ENCODE measurements at places on chromosomes 3 and 15.

- no peak for DNase-seq
Observed at GRCh38 chr3:141235661-141236171, 4.1 kb downstream of the PXYLP1 start.

GRCh38 chr3:59904296-59904695 is 854.5 kb upstream of the CFAP20DC start:
- DNase-seq: no peak

- DNase-seq: no peak
Observed at GRCh38 chr15:57288926-57289580, 87.3 kb upstream of the CGNL1 start.

DNA sequence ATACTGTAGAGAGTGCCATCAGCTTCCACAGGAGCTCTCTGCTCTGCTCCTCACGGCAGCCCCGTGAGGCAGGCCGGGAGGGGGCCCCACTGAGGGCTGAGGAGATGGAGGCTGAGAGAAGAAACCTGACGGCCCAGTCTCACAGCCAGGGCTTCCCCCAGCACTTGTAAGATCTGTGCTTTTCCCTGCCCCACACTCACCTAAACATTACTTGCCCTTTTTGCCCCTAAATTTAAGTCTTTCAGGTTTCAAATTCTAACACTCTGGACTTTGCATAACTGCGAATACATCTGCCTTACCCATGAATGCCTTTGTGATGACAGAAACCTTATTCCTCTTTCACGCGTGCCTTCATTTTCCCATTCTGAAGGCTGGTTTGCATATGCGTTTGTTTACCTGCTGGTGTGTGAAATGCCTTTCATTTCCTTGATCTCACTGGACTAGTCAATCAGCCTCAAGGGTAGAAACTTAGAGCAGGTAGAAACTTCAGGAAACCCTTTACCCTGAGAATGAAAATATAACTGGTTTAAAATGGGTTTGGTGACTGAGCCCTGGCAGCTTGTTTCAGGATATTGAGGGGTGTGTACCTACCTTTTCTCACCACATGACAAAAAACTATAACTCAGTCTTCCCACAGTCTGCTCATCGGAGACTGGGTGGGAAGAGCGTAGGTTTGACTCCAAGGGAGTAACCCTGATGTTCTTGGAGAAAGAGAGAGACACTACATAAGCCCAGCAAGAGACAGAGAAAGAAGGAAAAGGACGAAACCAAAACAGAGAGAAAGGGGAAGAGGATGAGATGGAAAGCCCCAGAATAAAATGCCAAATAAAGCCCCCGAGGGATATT is 20.1 kb downstream of the SLC12A8 start:
- DNase-seq: no peak

GRCh38 chr15:66936109-66936860 is 129.1 kb upstream of the SMAD3 start:
- no peak for DNase-seq

GRCh38 chr3:94099311-94099710 is 36.5 kb downstream of the NSUN3 start:
- DNase-seq: no peak

DNA sequence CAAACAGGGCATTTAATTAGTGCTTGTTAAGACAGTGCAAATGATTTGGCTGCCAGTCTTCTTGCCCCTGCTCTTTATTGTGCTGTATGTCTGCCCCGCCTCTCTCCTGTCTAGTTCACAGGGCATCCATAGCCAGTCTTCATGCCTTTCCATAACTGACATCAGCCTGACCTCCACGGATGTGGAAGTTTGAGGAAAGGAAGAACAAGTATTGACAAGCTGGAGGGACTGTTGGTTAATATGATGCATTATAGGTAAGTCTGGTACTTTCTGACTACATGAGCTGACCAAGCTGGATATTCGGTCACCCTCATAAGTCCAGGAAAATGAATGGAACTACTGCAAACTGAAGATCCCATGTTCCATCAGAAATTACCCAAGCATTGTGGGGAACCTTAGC is 325.9 kb downstream of the TIGIT start:
- DNase-seq: no peak

DNA sequence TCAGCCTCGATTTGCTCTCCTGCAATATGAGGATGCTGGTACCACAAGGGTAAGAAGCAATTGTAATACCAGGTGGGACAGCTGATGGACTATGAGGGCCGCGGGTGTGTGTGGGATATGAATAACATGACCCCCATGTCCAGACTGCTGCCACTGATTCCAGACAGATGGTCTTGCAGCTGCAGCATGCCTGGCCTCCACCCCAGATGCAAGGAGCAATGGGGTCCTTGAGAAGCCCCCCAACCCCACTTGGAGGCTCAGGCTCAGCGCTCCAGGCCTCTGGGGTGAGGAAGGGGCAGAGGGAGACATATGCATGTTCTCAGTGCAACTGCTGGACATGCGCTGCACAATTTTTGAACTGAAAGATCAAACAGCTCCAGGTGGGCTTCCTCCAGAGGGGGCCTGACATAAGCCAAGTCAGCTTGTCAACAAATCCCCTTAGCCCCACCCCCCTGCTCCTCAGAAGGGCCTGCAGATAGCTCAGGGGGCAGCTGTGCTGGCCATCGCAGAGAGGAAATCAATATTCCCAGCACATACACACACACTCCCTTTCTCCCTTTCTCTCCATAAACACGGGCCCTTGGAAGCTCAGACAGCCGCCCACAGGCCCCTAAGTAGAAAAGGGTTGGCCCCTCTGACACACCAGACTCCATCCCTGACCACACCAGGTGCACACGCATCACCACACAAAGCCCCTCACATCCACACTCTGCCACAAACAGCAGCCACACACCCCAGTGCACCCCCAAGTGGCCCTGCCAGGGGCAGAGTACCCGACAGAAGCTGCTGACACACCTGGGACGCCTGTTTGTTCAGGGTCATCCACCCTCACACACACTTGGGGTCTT is 107.0 kb downstream of the IQSEC1 start:
- peak; percentile 37 for DNase-seq

GRCh38 chr3:12681943-12682390 is 18.1 kb upstream of the RAF1 start:
- DNase-seq: no peak

DNA sequence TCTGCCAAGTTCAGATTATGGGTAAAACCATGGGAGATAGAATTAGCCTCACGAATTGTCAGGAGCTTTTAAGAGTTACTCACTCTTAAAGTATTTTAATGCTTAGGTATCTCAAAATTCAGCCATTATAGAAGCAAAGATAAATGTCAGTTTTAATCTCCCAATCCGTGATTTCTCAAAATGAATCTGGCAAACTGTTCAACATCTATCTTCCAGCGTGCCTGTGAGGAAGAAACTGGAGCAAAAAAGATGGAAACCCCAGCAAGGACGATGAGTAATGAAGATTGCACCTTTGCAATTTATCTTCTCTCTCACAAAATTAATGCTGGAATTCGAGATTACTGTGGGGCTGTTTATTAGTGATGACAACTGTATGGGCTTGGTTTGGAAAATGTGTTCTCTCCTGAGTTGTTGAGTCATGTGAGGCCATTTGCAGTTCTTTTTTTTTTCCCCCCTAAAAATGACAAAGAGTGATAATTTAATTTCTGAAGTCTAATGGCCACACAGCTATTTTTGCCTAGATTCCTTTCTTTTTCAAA is 70.5 kb downstream of the PYDC2 start:
- no peak for DNase-seq

DNA sequence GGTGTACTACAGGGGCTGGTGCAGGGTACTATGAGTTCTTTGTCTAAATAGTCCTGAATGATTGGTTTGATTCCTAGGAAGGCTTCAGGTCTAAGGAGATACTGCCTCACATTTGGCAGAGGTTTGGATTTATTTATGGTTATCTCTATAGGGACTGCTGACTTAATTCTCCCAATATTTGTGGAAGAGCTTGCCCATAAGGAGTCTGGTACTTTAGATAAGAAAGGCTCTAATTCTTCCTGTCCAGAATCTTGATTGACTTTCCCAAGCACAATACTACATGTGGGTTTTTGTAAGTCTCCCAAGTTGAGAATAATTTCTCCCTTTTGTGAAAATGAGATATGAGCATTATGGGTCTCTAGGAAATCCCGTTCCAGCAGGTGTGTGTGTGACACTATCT is 36.7 kb upstream of the AP4E1 start:
- DNase-seq: no peak

DNA sequence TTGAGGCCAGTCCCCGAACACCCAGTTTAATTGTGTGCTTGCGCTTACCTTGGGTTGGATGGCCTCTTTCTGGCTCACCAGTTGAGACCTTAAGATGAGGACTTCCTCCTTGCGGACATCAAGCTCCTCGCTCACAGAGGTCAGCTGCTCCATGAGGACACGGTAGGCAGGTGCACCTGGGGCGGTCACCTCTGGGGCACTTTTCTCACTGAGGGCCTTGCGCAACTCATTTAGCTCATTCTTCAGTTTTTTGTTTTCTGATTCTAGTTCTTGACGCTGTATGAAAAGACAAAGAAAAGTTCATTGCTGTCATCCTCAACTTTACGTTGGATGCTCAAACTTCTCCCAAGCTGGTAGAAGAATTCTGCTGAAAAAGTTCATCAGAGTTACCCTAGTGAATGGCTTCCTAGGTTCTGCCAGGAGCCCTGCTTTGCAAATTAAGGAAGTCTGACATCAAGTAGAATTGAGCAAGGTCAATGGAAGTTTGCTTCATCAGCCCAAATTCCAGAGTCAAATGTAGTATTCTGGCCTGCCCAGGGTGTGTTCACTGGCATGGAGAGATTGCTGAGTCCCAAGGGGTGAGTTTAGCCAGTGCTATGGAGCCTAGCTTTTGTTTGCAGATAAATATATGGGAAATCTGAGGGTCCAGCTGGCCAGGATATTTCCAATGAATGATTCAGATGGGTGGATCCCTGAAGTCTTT is 55.8 kb upstream of the MYO5C start:
- no peak for DNase-seq

DNA sequence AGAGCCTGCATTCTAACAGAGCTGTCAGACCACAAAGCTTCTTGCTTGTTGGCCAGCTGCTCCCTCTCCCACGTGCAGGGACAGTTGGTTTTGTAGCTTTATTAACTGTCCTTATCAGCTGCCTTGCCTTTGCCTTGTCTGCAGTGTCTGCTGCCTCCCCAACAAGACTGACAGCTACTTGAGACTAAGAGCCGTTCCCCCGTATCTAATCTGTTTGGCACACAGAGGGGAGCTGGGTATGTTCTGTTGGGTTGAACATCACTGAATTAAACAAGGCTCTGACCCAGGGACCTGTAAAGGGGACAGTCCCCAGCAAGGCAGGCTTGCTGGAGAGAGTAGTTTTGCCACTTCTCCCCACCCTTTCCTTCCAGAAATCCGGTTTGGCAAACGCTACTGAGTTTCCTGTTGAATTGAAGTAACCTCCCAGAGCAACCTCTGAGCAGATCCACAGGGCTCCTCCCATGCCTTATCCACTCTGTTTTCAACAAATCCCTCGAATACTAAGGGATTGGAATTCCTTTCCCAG is 116.1 kb downstream of the ANP32A start:
- DNase-seq: no peak

DNA sequence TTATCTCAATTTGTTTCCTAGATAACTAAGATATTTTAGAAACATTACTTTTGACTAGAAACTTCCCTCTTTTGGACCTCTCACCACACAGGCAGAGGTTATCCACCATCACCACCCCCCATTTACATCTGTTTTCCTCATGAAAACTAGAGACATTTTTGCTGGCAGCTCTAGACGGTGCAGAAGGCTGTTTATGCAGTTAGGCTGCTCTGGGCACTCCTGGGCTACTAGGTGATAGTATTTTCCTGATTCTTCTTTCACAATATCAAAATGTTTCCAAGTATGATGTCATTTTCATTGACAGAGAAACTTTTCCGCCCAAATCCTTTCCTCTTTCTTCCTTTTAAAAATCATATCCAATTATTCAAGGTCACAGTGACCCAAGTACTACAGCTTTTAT is 67.1 kb downstream of the PLOD2 start:
- no peak for DNase-seq

Data from activated T-cell treated with anti-CD3 and anti-CD28 coated beads, Interleukin-2, amount 50 U/mL, for 48 hours (primary cell).